ENCODE measurements at places on chromosomes 6 and 20.

GRCh38 chr6:167148997-167149396 lies 8.8 kb downstream of the GPR31 start:
- no peak for DNase-seq

- DNase-seq, result no peak
Measured at GRCh38 chr6:106519460-106520394, 109.6 kb downstream of the RTN4IP1 start.

GRCh38 chr6:106520711-106521401 lies 108.4 kb downstream of the RTN4IP1 start:
- DNase-seq, result no peak

DNA sequence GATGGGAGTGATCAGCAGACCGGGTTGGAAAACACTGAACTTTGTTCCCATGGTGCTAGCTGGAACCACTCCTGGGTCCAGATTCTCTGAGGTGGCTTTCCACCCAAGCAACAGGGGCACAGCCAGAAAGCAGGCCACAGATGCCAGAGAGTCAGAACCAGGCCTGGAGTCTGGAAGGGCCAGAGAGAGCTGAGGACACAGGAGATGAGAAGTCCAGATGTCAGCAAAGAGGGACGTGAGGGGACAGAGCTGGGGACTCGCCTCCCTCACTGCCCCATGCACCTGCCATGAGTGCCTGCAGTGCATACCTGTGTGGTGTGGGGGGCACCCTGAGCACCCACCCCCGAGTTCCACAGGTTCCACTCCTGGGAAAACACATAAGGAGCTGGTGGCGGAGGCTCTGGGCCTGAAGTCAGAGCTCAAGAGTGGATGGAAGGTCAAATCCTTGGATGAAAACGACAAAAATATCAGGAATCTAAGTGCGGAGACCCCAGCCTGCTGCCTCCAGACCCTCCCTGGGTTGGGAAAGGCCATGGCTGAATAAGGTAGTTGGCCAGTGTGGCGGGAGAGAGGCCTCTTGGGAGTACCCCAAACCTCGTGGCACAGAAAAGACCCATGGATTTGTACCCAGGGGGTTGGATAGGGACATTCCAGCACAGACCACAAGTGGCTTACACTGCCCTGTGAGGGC lies 224.2 kb downstream of the SYNDIG1 start:
- DNase-seq, result no peak

- DNase-seq, result no peak
Measured at GRCh38 chr6:33144373-33144772, 47.9 kb downstream of the COL11A2 start.

- no peak for DNase-seq
Measured at GRCh38 chr20:46588532-46589511, 38.4 kb upstream of the OCSTAMP start.

All from GM12892 (cell line).